Osteocyte (in vitro differentiated cells): ENCODE measurements at places on chromosomes 1 and 21. TPM values are rescaled to one million over a fixed set of nuclear protein-coding genes. Genes with fewer than 3 reads are reported as not detected.
A peak's percentile ranks its signal among the peaks of the same experiment; 100 is the strongest.

DNA sequence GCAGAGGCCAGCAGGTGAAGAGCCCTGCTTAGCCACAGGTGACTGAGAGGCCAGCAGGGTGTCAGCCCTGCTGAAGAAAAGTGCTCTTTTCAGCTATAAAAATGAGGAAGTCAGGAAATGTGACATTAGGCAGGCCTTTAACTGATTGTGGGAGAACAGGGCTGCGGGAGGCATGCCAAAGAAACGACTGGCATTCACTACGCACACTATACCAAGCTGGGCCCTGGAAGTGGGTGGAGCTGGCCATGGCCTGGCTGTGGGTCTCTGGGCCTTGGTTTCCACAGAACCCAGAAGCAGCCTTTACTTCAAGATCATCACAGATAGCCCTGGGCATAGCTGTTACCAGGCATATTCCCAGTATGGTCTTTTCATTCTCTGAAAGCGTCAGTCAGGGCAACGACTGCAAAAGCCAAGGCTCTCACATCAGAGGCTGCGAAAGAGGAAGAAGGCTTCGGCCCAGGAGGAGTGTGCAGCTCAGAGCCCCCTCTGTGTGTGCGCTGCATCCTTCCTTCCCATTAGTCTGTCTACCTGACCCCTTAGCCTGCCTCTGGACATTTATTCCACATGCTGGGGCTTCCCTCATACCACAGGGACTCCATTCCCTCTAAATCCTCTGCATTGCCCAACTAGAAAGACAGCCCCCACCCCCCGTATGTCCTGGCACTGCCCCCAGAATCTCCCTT lies 14.3 kb downstream of the SLC2A1 start:
- H3K36me3 ChIP-seq = peaks cover 26% of the 10 kb centered on the region
- H3K4me1 ChIP-seq = peaks cover 94% of the 10 kb centered on the region
- H3K27ac ChIP-seq = peak overlapping the region; percentile 94
- H3K27me3 ChIP-seq = no peaks in the 10 kb centered on the region
- no peak overlapping the region for H3K4me3 ChIP-seq
- DNase-seq = no peak

- peaks cover 28% of the 10 kb centered on the region for H3K4me1 ChIP-seq
- no peaks in the 10 kb centered on the region for H3K27me3 ChIP-seq
- H3K36me3 ChIP-seq = no peaks in the 10 kb centered on the region
- no peak overlapping the region for H3K27ac ChIP-seq
- no peak for DNase-seq
These were observed 181.0 kb upstream of the FGGY start for GRCh38 chr1:59115865-59116264.

DNA sequence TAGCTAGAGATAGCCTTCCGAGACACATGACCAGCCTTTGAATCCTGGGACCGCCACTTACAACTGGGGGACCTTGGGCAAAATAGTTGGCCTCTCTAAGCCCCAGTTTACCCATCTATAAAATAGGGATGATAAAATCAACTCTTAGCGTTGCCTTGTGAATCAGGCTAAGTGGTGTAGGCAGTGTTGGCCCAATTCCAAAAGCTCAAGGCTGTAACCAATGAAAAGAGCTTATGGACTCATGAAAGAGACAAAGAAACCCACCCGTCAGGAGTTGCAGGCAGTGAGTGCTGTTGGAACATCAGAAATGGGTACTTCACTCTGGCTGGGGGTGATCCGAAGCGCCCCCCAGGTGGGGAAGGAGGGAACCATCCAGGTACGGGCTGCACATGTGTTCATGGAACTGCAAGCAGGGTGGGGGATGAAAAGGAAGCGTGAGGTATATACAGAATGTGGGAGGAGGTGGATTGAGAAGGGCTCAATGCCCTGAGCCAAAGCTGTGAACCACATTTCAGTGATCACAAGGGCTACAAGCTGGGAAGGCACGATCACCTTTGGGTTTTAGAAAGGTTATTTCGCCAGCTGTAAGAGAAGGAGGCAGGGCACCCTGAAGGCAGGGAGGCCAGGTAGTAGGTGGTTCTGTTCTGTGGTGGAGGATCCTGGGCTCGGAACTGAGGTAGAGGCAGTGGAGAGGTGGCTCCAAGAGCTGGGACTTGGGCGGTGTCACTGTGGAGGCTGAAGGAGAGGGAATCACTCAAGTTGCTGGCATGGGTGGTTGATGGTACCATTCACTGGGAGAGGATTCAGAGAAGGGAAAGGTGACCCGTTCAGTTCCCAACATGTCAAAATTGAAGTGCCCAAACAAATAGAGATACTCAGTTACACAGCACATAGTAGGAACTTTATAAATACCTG lies 11.4 kb upstream of the KIAA1614 start:
- peak; percentile 64 for DNase-seq
- peaks cover 2% of the 10 kb centered on the region for H3K27me3 ChIP-seq
- no peak overlapping the region for H3K4me3 ChIP-seq
- H3K4me1 ChIP-seq = peaks cover 4% of the 10 kb centered on the region
- no peak overlapping the region for H3K27ac ChIP-seq

DNA sequence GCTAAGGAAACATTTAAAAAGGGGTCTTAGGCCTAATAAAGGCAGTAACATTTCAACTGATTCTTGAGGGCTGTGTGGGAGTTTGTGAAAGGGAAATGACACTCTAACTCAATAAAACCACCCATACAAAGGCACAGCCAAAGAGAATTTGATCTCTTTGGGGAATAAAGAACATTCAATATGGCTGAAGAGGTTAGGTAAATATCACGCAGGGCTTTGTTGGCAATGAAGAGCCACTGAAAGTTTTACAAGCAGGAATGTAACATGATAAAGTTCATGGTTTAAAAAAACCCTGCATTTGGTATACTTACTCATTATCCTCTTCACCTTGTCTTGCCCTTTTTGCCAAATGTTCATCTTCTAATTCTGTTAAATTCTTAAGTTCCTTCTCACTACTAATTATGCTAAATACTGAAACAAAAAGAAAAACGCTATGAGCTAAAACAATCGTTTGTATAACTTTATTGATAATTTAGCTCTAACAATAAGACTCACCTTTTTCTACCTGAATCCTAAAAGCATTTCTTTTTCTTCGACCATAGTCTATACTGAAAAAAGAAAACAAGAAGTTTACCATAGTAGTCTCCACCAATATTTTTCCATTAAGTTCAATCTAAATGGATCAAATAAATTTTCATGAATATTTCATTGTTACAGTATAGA lies 12.5 kb downstream of the NVL start:
- peaks cover 3% of the 10 kb centered on the region for H3K4me1 ChIP-seq
- H3K4me3 ChIP-seq = no peak overlapping the region
- peaks cover 29% of the 10 kb centered on the region for H3K36me3 ChIP-seq
- no peak for DNase-seq

DNA sequence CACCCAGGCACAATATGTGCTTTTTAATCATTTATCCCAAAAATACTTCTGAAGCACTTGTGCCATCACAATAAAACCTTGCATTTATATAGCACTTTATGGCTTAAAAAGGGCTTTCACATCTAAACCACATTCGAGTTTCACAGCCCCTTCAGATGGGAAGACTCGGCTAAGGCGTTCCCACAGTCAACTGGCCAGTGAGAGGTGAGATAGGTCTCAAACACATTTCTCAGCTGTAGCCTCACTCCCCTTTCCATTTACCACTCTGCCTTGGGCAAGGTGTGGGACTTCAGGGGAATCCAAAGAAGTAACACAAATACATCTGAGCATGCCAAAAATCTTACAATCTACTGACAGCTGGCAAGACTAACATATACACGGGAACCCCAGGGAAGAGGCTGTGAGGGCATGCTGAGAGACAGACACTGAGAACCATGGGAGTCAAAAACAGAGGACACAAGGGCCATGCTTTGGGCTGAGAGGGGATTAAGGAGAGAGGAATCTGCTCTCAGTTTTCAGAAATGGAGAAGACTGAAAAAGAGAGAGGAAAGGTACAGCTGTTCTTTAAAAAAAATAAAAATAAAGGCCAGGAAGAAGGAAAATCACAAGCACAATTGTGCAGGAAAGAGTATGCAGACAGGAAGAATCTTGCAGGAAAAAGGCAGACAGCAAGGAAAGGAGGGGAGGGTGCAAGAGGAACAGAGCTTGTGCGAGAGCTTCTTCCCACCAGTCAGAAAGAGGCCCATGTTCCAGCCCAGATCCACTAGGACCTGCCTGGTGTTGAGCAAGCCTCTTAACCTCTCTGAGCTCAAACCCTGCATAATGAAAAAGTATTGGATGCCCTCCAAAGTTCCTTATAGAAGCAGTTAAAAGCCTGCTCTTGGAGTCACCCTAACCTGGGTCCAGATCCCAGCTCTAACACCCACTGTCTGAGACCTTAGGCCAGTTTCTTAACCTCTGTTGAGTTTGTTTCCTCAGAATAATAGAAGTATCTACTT lies 73.5 kb downstream of the JAK1 start:
- H3K27me3 ChIP-seq = no peaks in the 10 kb centered on the region
- H3K4me3 ChIP-seq = no peak overlapping the region
- peak overlapping the region; percentile 6 for H3K27ac ChIP-seq
- no peak for DNase-seq

ANGPTL7 gene
- total RNA-seq = not detected in 2 replicates

ARPC5 gene
- 126 and 127 TPM in 2 replicates for total RNA-seq

GATAD2B gene
- total RNA-seq = 63.2 and 66.7 TPM in 2 replicates
